Osteoblast (primary cell): ENCODE measurements at places on chromosomes 11 and 22.
A peak's percentile ranks its signal among the peaks of the same experiment; 100 is the strongest.

DNA sequence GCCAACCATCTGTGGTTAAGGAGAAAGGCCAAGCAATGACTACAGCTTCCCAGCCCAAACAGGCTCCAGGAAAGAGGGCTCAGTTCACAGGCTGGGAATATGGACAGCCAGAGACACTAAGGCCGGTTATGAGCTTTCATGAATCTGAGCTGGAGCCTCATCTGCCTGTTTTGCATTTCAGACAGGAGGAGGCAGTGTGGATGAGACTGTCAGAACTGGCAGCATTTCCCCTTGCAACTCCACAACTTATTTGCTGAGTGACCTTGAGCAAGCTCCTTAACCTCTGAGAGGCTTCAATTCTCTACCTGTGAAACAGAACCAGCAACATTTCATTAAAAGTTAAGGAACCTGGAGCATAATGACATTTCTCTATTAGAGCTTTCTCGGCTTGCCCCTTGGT lies 264.0 kb downstream of the ETS1 start:
- DNase-seq = no peak

GRCh38 chr11:120205596-120206161 lies 5.2 kb upstream of the OAF start:
- peak; percentile 95 for DNase-seq

DNA sequence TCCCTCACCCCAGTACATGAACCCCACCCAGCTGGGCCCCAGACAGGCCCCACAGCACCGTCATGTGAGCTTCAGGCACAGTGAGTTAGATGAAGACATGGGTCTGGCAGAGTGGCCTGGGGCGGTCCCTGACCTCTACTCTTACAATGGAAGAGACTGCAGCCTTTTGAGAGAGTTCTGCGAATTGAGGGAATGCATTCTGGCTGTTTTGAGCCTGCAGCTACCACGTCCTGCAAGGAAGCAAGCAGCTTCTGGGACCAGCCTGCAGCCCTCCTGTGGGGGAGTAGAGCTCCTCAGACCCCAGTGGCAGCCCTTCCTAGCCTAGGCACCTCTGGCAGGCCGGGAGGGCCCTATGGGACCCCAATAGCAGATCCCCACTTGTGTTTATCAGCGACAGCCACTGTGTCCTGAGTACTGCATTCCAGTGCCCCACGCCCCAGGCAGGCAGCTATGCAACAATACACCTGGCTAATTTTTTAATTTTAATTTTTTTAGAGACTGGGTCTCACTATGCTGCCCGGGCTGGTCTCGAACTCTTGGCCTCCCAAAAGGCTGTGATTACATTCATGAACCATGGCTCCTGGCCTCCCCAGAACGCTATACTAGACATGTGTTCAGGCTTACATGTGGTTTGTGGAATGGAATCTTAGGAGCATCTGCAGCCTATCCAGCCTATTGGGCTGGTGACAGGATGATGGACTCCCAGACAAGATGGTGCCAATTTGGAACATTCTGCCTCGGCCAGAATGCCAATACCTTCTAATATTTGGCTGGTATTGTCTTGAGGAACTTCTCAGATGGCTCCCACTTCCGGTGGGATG lies 717 bp upstream of the SLC7A4 start:
- DNase-seq = peak; percentile 54

GRCh38 chr11:68961245-68961644 lies 19.5 kb downstream of the MRGPRD start:
- DNase-seq = peak; percentile 66

DNA sequence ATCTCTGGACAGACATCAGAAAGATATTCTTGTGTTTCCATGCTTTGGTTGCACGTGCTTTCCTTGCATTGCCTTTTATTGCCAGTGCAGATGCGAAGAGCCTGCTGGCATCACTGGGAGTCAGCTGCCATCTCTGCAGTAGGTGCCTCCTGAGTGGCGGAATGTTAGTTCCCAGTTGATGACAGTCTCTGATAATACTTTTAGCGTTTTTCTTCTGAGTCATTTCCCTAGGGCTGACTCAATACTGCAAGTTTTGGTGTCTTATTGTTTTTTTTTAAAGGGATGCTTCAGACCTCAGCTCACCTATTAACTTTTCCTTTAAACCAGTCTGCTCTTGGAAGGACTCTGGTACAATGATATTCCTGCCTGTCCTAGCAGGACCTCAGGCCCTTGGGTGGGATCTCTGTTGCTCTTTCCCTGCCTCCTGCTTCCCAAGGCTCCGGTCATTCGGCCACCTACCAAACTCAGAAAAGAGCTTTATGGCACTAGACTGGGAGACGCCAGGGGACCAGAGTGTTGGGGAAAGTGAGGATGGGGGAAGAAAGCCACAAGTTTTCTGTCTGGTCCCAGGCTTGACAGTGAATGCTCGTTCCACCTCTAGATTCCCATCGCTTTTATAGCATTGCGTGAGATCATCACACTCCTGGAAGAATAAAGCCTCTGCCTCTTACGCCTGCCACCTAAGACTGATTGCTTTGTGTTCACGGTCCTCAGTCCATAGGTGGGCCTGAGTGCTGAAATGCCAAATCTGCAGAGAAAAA lies 308.7 kb downstream of the DDX10 start:
- peak; percentile 75 for DNase-seq

DNA sequence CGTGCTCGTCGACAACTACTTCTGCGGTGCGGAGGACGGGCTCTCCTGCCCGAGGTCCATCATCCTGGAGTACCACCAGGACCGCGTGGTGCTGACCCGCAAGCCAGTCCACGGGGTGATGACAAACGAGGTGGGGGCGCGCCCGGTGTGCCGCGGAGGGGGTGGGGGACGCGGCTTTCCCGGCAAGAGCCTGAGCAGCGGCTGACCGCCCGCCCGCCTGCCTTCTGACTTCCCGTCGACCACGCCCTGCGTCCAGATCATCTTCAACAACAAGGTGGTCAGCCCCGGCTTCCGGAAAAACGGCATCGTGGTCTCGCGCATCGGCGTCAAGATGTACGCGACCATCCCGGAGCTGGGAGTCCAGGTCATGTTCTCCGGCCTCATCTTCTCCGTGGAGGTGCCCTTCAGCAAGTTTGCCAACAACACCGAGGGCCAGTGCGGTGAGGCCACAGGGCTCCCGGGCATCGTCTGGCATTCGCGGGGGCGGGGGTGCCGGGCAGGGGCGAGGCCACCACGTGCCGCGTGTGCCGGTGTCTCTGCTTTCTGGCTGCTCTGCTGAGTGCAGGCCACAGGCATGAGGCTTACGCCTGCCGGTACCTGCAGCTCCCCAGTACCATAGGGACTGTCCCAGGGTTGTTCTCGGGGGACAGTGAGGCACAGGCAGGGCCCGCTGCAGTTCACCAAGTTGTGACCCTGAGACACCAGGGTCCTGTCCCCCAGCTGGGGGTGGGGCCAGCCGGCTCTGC lies 28.5 kb upstream of the MUC5B start:
- peak; percentile 71 for DNase-seq

DNA sequence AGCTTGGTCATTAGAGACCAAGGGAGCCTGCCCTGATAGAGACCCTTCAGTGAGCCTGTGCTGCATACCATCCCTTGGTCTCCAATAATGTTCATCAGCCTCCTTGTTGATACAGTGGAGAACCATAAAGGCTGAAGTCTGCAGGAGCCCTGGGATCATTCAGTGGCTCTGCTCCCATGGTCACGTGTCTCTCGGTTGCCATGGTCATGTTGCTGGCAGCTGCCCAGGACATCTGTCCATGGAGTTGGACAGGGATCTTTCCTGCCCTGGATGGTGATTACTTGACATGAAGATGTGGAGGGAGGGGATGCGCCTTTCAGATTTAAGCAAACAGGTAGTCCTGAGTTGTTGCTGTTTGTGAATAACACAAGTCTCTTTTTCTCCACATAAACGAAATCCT lies 38.2 kb downstream of the CYB5R2 start:
- DNase-seq = no peak

DNA sequence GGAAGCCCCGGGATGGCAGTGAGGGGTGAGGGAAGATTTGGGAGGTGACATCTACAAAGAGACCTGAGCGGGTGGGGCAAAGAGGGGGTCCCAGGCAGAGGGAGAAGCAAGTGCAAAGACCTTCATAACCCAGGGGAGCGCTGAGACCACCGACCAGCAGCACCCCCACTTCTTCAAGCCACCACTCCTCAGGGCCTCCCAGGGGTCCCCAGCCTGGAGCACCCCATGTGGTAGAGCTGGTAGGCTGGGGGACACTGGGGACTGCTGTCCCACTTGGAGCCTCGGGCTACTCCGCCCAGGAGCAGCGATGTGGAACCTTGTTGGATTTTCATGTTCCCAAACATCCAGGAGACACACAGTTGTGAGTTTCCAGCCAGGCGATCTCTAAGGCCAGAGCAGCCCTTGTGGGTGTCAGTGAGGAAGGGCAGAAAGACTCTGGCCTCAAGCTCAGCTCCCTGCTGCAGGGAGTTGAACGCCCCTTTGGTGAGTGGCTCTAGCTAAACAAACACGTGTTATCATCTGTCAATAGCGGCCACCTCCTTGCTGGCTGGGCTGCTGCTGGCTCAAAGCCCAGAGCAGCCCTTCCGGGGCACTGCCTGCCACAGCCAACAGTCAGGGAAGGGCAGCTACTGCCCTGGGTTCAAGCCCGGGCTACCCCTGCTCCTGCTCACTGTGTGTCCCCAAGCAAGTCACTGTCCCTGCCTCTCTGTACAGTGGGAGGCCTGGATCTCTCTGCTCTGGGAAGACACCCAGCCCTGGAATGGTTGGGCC lies 25.7 kb upstream of the CHKA start:
- DNase-seq = no peak

DNA sequence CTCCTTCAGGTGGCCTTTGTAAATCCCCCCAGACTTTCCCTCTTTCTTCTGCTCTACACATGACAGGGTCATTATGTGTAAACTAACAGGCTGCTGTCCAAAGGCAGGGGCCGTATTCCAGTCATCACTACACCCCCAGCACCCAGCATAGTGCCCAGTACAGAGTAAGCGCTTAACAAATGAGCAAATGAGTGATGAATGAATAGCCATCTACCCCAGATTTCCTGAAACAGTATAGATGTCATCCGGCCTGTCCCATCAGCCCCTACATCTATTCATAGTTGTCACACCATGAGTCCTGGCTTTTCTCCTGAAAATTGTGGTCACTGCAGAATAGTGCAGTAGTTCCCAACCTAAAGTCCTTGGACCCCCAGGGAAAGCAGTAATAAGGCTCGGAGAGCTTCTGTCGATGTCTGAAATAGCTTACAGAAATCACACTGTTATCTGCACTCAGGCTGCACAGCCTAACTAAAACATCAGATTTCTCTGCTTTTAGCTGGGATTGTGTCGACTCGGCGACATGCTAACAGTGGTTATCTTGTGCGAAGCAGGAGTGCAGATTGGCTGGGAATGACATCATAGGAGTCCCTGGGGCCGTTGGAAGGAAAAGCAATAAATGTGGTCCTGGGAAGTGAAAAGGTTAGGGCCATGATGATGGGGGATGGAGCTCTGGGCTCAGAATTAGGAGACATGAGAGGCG lies 143.8 kb upstream of the NECTIN1 start:
- no peak for DNase-seq

DNA sequence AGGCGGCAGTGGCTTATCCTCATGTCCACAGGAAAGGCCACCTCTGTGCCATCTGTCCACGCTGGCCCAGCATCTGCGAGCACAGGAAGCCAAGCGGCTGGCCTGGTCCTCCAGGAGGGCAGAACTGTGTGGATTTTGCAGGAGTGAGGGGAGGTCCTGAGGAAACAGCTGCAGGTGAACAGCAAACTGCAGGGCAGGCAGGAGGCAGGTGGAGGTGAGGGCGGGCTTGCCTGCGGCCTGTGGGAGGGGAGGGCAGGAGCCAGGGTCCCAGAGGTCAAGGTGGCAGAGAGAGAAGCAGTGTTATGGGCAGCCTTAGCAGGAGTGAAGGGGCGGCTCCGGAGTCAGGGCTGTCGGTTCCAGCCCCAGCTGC lies 369.7 kb downstream of the SHANK2 start:
- DNase-seq = no peak

DNA sequence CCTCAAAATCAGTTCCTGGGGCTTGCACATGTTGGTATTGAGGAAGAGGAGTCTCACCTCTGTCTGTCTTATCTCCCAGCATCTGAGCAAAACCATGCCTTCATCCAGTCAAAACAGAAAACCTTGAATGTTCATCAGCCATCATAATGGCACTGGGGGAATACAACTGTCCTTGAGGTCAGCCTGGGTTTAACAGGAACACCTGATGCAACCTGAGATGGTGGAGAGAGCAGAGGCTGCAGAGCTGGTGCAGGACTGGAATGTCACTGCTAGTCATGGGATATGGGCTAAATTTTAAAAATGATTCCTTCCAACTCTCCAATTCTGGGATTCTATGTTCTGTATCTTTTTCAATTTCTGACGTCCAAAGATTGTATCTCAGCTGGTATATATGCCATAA lies 931.0 kb downstream of the NTM start:
- no peak for DNase-seq

GRCh38 chr11:9145283-9145682 lies 53.9 kb upstream of the SCUBE2 start:
- DNase-seq = no peak

DNA sequence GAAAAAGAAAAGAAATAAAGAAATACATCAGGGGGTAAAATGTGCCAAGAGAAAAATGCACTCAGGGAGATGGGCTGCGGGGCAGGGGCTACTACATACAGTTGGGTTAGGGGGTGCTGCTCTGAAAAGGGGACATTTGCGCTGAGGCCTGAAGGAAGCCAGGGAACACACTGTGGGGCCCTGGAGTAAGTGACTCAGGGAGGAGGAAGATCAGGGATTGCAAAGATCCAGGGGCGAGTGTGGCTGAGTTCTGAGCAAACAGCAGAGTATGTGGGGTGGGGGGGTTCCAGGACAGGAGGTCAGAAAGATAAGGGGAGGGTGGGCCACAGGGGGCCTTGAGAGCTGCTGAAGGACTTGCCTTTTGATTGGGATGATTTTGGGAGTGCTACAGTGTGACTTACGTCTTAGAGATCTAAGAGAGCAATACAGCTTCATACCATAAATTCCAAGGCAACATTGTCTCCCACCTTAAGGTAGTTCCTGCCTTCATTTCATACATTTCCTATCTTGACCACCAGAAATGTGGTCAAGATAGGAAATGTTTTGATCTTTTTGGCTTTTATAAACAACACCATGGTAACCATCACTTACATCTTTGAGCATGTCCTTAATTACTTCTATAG lies 5.8 kb downstream of the A4GALT start:
- peak; percentile 65 for DNase-seq

DNA sequence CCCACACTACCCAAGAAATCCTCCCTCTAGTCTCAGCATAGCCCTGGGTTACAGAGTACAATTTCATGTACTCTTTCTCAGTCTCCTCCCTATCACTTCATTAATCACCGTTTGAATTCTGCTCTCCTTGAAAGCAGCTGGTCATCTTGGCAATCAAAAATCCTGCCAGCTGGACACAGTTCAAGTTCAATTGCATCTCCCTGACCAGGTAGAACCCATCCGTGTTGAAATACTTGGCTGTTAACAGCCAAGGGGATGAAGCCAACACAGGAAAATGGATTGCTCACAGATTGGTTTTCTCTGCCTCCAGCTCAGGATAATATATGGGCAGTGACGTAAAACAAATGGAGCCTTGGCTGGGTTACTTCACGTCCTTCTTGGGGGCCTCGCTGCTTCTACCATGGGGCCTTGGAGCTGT lies 55.1 kb upstream of the GRK3 start:
- DNase-seq = peak; percentile 39

- no peak for DNase-seq
Observed at GRCh38 chr22:50119768-50120251, 30.0 kb downstream of the MOV10L1 start.
